ENCODE measurements at places on chromosomes 6 and 20.

DNA sequence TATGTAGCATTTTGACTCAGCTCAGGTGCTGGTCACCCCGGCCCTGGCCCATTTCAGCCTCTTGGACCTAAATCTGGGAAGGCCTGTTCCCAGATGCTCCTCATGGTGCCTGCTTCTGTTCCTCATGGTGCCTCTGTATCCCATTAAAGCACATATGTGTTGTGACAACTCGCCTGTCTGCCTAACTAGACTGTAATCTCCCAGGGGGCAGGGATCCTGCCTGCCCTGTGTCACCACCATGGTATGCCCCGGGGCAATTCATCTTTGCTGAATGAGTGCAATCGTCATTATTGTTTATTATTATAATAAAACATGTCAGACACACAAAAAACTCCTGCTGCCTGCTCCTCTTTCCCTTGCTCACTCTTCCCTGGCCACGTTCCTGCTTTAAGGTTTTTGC is 62.0 kb downstream of the ZFP64 start:
- no peak for DNase-seq

DNA sequence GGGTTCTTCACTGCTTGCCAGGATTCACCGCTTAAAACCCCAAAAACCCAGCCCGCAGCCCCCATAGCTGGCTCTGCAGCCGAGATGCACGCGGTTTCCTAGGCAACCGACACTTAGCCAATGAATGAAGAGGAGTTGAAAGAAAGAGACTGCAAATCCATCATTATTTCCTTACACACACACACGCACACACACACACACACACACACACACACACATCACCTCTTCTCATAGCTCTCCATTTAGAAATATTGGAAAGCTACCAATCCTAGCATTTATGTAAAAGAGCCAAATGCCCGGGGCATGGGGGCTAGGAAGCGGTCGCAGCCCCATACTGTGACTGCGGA is 3.4 kb upstream of the TUBB2B start:
- DNase-seq = no peak

DNA sequence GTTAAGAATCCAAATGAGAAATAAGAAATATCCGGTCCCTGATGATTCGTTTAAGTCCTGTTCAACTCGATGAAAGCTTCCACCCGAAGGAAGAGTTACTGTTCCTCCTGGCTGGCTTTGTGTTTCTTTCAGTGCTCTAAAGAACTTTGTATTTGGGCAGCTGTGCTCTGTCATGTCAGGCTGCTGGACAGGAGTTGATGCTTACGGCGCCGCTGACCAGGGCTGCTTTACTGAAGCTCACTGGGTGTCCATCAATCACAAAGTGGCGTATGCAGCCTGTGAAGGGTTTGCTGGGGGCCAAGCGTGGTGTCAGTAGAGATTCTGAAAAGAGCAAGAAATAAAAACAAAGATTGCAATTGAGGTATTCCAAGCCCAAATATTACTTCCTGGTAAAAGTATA is 21.9 kb downstream of the FAM229B start:
- no peak for DNase-seq

GRCh38 chr6:131014080-131014776 is 48.8 kb downstream of the EPB41L2 start:
- no peak for DNase-seq

- no peak for DNase-seq
Observed at GRCh38 chr20:2006452-2007361, 12.8 kb upstream of the PDYN start.

DNA sequence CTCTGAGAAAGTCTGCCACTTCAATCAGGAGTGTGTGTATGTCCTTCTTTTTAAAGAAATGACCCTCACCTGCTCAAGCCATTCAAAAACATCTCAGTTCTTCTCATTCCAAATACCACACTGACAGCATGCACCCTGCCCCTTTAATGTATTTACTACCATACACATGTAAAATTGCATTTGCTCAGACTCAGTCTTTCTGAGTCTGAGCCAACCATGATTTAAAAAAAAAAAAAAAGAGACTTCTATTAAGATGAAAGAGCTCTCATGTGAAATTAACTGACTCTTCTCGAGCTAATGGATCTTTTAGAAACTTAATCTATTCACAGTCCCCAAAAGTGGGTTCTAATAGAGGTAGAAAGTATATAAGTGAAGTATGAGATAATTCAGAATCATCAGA is 1.4 kb upstream of the FILIP1 start:
- no peak for DNase-seq

DNA sequence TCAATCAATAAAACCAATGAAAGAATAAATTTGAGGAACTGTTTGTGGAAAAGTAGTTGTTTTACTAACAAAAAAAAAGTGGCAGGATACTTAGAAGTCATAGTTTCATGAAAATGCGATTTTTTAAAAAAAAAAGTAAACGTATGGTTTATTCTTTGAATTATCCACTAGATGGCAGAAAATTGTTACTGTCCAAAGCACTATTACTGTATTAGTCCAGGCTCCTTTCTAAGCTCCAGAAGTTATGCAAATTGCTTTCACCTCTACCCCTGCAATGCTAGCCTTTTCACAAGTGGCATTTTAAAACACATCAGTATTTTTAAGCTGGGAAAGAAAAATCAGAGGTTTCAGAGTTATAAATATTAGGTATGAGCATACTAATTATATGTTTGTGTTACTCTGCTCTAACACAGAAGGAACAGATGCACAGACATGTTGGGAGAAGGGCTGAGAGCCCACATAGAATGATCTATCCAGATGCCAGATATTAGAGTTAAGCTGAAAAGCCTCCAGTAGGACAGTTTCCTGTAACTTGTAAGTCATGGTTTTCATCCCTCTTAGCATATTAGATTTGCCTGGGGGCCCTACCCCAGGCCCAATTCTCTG is 63.9 kb downstream of the FHL5 start:
- no peak for DNase-seq

- DNase-seq = no peak
Observed at GRCh38 chr6:90338409-90338808, 41.8 kb upstream of the BACH2 start.

GRCh38 chr6:133969921-133970295 is 16.9 kb downstream of the TBPL1 start:
- DNase-seq = no peak

- DNase-seq = no peak
Observed at GRCh38 chr6:137764464-137764863, 102.6 kb upstream of the TNFAIP3 start.

GRCh38 chr6:44493132-44493531 is 105.6 kb downstream of the CDC5L start:
- no peak for DNase-seq

- no peak for DNase-seq
Observed at GRCh38 chr6:19723545-19723944, 113.6 kb upstream of the ID4 start.

DNA sequence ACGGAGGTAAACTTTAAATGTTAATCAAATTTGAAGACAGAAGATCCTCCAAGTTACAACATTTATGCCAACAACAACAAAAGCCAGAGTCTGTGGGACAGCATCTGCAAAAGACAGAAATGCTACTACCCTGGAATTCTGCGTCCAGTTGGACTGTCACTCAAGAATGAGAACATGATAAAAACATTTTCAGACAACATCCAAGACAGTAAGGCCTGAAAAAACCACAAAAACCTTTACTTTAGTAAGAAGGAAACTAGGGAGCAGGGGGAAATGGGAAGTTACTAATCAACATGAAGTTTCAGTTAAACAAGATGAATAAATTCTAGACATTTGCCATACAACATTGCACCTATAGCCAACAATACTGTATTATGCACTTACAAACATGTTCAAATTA is 77.6 kb downstream of the MLIP start:
- DNase-seq = no peak

- DNase-seq = no peak
Observed at GRCh38 chr6:56725254-56725653, 82.6 kb upstream of the DST start.
